ENCODE measurements at places on chromosomes 6 and 20. TPM values are rescaled to one million over a fixed set of nuclear protein-coding genes. Genes with fewer than 3 reads are reported as not detected.

Gene ASIP
- polyA plus RNA-seq: 0.49 TPM

Gene KHDC1L
- 0.34 TPM for polyA plus RNA-seq

Gene GJA10
- not detected for polyA plus RNA-seq

Gene NFATC2
- 2.7 TPM for polyA plus RNA-seq

Gene WFDC5
- polyA plus RNA-seq: not detected

Gene CLIC5
- 189 TPM for polyA plus RNA-seq

Gene TRIM40
- not detected for polyA plus RNA-seq

Gene MYCT1
- polyA plus RNA-seq: 22.4 TPM

Gene WFDC12
- not detected for polyA plus RNA-seq

Gene BEND6
- 5.9 TPM for polyA plus RNA-seq

Gene DSTN
- 444 TPM for polyA plus RNA-seq

Gene HLA-DQB2
- polyA plus RNA-seq: 0.89 TPM

Gene FAM162B
- 5.8 TPM for polyA plus RNA-seq

- DNase-seq: no peak
These were observed 329.8 kb upstream of the SOX4 start for GRCh38 chr6:21263531-21264287.

DNA sequence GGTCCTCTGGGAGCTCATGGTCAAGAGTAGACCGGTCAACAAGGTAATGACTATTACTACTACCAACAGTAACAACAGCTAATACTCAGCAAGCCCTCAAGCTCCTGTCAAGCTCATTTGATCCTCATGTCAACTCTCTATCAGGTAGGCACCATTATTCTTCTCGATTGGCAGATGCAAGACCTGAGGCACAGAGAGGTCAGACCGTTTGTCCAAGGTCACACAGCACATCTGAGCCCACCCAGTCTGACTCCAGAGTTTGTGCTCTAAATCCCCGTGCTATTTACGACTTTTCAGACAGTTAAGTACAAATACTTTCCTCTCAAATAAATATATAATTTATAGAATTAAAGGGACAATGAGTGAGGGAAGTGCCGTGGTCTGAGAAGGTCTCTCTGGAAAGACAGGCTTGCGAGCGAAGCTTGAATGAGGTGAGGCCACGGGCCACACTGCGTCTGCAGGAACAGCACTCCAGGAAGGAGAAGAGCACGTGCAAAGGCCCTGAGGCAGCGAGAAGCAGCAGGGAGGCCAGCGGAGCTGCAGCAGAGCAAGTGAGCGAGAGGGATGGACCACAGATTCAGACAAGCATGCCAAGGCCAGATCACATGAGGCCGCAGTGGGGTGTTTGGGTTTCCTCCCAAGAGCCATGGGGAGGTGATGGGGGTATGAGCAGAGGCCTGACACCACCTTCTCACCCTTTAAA, 117.3 kb downstream of the PREX1 start:
- no peak for DNase-seq

- DNase-seq: no peak
These were observed 479.6 kb upstream of the CHD6 start for GRCh38 chr20:42097741-42098140.

- no peak for DNase-seq
These were observed 221.2 kb downstream of the SLC24A3 start for GRCh38 chr20:19433371-19434350.

GRCh38 chr20:54606380-54606779, 131.0 kb downstream of the DOK5 start:
- no peak for DNase-seq

GRCh38 chr20:47506850-47507249, 5.2 kb downstream of the NCOA3 start:
- no peak for DNase-seq

- DNase-seq: no peak
These were observed 220.0 kb downstream of the CLIC5 start for GRCh38 chr6:45795678-45796077.

DNA sequence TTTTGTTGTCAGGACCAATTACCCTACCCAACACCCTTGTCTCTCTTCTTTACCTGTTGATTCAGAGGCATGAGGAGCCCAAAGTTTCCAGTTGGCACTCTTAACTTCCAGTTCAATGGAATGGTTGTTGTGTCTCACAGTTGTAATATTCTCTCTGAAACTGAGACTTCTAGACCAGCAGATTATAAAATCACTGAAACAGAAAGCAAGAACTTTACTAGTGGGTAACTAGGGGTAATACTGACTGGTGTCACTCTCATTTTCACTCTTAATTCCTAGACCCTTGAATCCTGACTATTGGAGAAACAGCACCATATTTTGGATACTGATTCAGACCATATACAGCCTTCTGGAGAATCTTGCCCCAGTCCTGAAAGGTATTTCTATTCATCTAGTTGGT, 140.2 kb upstream of the MMS22L start:
- DNase-seq: no peak
